ENCODE measurements at places on chromosomes 7 and 10.

DNA sequence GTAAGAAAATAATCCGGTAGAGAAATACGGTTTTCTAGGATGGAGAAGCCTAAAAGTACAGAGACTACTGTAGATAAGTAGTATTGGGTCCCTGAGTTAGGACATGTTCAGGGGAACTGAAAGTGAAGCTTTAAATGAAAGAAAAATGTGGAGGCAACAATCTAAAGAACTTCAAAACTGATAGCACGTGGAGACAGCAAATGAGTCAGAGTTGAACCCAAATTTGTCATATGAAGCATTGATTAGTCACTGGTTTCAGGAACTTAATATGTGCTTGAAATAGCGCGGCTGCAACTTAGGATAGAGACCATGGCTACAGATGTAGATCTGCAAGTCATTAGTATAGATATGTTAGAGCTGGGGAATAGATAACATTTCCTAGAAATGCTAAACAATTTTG lies 1138.6 kb upstream of the SORCS1 start:
- no peak for DNase-seq

- no peak for DNase-seq
Measured at GRCh38 chr10:6741541-6741941, 161.5 kb upstream of the PRKCQ start.

- DNase-seq, result no peak
Measured at GRCh38 chr7:40223451-40224127, 88.8 kb downstream of the SUGCT start.

GRCh38 chr7:87853237-87853864 lies 22.8 kb downstream of the SLC25A40 start:
- DNase-seq, result no peak

GRCh38 chr7:131057015-131057793 lies 270.5 kb upstream of the MKLN1 start:
- DNase-seq, result no peak

DNA sequence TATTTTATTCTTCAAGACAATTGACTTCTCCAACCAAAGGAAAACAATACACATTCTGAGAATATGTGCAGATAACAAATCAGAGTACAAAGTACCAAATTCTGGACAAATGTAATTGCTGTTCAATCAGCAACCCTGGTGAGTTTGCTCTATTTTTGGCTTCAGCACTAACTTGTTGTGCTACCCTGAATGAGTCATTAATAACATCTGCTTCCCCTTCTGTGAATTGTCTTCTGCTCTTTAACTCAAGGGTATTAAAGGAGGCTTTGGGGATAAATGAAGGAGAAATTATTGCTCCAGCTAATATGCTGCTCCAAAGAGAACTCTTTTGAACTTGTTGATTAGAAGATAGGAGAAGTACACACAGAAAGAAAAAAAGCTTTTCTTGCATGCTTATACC lies 459.3 kb downstream of the HTR7 start:
- DNase-seq, result no peak

GRCh38 chr10:71075759-71076472 lies 136.5 kb upstream of the UNC5B start:
- no peak for DNase-seq

DNA sequence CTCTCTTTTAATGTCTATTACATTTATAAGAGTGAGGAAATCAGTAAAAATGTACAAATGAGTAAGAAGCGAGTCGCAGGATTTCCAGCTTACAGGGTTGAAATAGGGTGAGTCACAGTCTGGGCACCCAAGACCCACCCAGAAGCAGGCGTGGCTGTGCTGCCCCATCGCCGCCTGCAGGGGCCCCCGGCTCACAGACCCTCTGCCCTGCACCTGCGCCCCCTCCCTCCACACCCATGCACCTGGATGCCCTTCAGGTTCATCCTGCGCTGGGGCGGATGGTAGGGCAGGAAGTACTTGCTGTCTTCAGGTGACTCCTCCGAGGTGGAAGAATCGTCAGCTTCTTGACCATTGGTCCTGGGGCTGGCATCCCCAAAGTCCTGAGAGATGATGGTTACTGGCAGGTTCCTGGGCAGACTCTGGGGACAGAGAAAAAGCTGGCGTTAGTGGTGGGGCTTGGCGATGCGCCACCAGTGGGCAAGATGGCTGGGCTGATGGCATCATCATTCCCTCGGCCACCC lies 90.2 kb upstream of the GNA12 start:
- peak; percentile 38 for DNase-seq

DNA sequence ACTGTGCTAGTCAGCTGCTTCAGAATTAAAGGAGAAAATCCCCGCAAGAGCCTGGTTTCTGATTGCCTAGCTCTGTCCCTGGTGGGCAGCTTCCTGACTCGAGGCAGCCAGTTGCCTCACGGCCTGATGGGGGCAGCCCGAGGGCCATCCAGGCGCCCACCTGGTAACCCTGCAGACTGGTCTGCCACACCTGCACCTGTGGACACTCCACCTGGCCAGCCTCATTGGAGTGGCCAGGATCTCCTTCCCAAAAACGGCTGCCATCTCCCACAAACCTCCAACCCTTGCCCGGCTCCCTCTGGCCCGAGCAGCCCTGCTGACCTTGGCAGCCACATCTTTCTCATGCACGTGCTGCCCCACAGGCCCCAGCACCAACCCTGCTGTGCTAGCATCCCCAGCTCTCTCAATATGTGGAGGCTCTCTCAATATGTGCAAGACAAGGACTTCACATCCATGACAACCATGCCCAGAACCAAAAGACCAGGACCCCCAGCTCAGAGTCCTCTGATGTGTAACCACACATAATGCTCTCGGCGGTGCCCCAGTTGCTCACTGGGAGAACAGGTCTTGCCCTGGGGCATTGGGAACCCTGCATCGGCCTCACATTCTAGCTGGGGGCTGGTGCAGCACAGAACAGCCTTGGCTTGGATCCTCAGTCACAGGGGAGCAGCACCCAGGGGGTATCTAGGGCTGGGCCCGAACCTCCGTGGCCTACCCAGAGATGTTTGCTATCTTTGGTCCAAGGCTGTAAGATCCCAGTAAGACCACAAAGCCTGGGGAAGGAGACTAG lies 14.6 kb downstream of the DRGX start:
- no peak for DNase-seq

DNA sequence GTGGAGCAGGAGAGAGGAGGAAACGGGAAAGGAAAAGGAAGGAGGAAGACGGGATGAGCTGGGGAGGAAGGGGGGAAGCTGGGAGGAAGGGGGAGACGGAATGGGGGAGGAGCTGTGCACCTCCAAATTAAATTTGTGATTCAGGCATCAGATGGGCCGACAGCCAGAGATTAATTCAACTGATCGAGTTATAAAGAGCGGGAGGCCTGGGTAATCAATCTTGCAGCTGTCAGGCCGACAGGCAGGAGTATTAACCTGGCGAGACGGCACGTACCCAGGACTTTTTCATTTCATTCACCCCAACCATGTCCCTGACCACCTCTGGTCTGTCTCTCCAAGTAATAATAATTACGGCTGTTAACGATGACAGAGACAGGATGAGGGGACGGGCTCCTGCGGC lies 26.2 kb downstream of the KAZALD1 start:
- no peak for DNase-seq

GRCh38 chr10:109790647-109791046 lies 132.7 kb downstream of the XPNPEP1 start:
- no peak for DNase-seq

- DNase-seq, result no peak
Measured at GRCh38 chr10:104387130-104387888, 33.7 kb downstream of the CFAP58 start.

GRCh38 chr10:3716093-3716492 lies 68.9 kb downstream of the KLF6 start:
- DNase-seq, result no peak

DNA sequence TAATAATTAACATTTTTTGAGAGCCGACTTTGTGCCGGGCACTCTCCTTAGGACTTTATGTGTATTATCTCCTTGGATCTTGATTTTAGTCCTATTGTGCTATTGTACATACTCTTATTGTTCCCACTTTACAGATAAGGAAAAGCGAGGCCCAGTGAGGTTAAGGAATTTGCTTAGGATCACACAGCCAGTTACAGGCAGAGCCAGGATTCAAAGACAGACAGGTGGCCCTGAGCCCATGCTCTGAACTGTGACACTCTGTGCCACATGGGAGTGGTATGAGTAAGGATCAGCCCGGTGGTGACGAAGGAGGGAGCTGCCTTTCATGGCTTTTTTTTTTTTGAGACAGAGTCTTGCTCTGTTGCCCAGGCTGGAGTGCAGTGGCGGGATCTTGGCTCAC lies 15.8 kb upstream of the GNA12 start:
- DNase-seq, result no peak

- no peak for DNase-seq
Measured at GRCh38 chr7:80128918-80129317, 5.7 kb upstream of the GNAI1 start.

GRCh38 chr7:42348631-42349030 lies 111.6 kb upstream of the GLI3 start:
- DNase-seq, result no peak

DNA sequence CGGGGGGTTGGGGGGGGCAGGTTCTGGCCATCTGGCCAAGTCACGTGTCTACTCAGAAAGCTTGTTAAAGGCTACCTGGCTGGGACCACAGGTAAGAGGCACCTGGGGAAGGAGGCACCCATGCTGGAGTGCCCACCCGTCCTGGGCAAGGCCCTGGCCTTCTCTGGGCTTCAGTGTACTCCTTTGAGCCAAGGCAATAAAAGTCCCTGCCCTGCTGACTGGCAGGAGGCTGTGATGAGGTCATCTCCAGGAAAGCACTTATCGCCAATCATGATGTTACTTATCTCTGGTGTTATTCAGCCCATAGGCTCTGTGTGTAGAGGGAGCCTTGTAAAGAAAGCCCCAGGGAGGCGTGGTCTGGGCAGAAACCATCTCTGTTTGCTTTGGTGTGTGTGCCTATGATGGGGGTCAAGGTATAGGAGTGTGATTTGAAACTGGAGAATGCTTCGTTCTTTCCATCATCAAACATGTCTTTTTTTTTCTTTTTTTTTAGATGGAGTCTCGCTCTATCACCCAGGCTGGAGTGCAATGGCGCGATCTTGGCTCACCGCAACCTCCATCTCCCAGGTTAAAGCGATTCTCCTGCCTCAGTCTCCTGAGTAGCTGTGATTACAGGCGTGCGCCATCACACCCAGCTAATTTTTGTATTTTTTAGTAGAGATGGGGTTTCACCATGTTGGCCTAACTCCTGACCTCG lies 2.5 kb upstream of the CLDN4 start:
- no peak for DNase-seq

DNA sequence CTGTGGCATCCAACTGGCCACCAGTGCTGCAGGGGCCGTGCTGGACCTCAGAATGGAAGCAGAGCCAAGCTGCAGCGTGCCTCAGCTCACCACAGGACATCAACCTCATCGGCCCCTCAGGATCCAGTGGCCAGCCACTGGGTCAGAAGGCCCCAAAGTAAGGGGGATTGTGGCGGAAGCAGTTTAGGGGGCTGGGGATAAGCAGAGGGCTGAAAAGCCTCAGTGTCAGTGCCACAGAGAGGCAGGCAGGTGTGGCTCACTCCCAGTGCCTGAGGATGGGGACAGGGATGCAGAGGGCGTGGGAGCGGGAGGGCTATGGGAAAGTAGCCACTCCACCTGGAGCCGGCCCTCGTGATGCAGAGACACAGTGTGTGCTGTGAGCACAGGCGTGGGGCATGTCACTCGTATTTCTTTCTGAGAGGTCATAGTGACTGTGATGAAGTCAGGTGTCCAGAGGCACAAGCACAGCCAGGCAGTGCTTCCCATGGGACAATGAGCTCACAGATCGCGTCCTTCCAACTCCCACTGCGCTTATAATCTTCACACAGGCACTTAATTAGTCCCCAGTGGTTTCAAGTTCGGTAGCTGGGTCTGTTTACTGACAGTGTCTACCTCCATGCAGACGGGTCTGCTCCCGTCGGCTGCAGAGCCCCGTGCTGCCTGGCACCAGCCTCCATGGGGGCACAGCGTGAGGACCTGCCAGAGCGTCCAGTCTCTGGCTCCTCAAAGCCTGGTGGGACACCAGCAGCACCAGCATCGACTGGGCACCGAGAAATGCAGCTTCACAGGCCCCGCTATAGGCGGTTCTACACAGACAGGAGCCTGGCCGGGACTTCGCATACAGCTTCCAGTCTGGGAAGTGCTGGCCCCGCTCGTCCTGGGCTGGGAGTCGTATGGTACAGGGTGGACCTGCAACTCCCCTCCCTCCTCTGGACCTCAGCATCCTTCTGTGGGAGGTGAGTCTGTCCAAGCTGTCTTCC lies 42.9 kb upstream of the CNPY1 start:
- DNase-seq, result no peak

DNA sequence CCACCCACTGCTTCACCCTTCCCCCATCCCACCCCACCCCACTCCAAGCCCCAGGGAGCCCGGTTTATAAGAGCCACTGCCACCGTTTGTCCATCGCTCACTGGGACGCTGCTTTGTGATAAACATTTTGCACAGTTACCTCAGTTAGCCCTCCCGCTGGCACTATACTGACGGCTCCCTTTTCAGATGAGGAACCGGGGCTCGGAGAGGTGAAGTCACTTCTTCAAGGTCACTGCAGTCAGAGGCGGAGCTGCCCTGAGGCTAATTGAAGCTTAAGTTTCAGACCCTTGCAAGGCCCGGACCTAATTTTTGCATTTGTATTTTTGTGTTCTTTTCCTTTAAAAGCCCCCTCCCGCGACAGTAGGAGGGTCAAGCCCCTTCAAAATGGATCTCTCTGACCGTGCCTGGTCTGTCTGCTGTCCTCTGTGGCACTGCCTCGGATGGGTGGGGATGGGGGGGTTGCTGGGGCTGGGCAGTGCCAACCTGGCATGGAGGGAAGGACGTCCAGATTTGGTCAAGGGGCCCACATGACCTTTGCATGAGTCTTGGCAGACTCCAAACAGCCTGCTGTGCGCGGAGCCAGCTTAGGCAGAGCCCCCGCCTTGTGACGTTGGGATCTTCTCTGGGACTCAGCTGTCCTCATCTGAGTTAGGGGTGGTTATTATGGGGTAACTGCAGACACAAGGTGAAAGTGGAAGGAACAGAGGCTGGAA lies 17.7 kb upstream of the NODAL start:
- no peak for DNase-seq

DNA sequence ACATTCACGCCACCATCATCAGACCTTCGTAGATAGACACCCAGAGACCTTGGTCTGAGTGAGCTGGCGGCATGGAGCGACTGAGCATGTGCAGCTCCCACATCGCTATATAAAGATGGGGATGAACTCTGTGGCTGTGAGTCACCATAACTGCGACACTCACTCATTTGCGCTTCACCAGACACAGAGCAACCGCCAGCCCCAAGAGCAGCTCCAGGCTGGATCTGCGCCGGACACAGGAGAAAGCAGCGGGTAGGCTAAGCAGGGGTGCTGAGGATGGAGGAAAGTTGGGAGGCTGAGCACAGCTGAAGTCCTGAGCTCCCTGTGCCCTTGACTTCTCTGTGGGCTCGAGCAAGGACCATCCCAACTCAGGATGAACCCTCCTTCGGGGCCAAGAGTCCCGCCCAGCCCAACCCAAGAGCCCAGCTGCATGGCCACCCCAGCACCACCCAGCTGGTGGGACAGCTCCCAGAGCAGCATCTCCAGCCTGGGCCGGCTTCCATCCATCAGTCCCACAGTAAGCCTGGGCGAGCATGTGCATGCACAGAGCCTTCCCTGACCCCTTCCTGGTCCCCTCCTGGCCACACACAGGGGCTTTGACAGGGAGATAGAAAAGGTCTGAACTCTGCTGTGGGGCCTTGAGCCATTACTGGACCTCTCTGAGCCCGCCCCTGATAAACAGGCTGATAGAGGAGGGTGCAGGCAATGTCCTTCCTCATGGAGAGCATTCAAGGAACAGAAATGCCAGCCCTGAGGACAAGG lies at the start of gene OPN4:
Gene OPN4 (plus strand): TSS at position 137 of the 762 bp plus-strand sequence. CDS start 237 bp downstream, at position 374.
- DNase-seq, result no peak

- no peak for DNase-seq
Measured at GRCh38 chr10:52343439-52343838, 29.4 kb downstream of the DKK1 start.

- DNase-seq, result no peak
Measured at GRCh38 chr7:105185290-105186010, 171.4 kb downstream of the KMT2E start.

GRCh38 chr10:133258066-133258817 lies 18.4 kb downstream of the ADAM8 start:
- DNase-seq, result no peak
